ENCODE measurements at places on chromosomes 7 and 10. TPM values are rescaled to one million over a fixed set of nuclear protein-coding genes. Genes with fewer than 3 reads are reported as not detected.

Gene SERPINE1
- 7.6 TPM for polyA plus RNA-seq

Gene NODAL
- 5.2 TPM for polyA plus RNA-seq

Gene LIPK
- polyA plus RNA-seq, result not detected

Gene PSD
- 17.7 TPM for polyA plus RNA-seq

Gene PNLIP
- polyA plus RNA-seq, result not detected

Gene CHAT
- 0.75 TPM for polyA plus RNA-seq

Gene GALNT17
- 10.9 TPM for polyA plus RNA-seq

Gene SPDYE2
- 19.5 TPM for polyA plus RNA-seq

Gene C10orf67
- polyA plus RNA-seq, result 11.1 TPM

Gene ZNF804B
- polyA plus RNA-seq, result not detected

Gene GPR26
- 0.15 TPM for polyA plus RNA-seq

Gene VSTM2A
- polyA plus RNA-seq, result 1.6 TPM

GRCh38 chr7:13852281-13852968 lies 137.0 kb downstream of the ETV1 start:
- DNase-seq, result no peak

GRCh38 chr10:71799112-71799511 lies 25.8 kb upstream of the VSIR start:
- no peak for DNase-seq

- DNase-seq, result no peak
Observed at GRCh38 chr7:90603346-90603745, 7.2 kb downstream of the CDK14 start.

GRCh38 chr10:34814223-34814912 lies 728 bp downstream of the PARD3 start:
- peak; percentile 49 for DNase-seq

DNA sequence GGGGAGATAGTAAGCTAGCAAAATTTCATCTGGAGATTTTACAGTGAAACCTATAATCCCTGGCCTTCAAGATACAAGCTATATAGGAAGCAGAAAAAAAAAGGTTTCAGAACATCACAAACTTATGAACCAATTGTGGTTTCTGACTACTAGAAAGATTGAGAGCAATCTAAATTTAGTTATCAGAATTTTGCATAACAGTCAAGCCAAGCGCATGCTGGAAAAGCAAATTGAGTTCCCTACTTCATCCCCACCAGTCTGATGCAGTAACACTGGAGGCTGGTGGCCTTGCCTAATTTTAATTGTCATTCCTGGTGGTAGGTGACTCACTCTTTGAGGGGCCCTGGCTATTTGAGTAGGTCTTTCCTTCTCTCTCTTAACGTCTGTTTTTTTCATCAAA lies 46.3 kb upstream of the ELMO1 start:
- DNase-seq, result no peak

- DNase-seq, result peak; percentile 51
Observed at GRCh38 chr10:51073453-51074237, 642 bp upstream of the PRKG1 start.

DNA sequence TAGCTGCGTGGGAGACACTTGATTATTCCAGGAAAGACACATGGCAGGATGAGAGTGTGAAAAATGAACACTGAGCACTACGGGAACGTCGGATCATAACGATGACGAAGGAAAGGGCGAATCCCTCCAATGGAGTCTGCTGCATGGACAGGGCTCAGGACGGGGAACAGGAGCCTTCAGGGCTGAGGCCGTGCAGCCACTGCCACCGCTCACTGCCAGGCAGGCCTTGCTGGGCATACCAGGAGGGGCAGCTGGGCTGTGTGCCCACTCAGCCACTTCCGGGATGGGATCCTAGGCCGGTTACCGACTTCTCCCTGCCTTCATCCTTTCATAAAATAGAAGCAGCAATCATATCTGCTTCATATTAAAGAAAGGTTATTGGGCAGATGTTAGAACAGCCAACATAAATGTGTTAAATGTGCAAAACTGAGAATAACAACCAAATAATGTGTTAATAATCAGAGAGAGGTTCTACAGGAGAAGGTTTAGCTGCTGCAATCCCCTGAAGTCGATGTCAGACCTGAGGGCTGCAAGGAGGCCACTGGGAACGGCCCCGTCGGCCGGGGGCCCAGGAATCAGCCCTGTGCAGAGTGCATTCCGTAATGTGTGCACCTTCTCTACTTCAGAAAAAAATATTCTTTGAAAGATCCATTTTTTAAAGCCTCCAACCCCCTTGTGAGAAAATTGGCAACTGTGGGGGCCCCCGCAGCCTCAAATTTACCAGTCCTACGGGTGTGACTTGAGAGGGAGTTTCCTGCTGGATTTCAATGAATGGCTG lies 63.6 kb downstream of the ADARB2 start:
- no peak for DNase-seq

- DNase-seq, result no peak
Observed at GRCh38 chr7:127250312-127251035, 2.3 kb downstream of the GRM8 start.

DNA sequence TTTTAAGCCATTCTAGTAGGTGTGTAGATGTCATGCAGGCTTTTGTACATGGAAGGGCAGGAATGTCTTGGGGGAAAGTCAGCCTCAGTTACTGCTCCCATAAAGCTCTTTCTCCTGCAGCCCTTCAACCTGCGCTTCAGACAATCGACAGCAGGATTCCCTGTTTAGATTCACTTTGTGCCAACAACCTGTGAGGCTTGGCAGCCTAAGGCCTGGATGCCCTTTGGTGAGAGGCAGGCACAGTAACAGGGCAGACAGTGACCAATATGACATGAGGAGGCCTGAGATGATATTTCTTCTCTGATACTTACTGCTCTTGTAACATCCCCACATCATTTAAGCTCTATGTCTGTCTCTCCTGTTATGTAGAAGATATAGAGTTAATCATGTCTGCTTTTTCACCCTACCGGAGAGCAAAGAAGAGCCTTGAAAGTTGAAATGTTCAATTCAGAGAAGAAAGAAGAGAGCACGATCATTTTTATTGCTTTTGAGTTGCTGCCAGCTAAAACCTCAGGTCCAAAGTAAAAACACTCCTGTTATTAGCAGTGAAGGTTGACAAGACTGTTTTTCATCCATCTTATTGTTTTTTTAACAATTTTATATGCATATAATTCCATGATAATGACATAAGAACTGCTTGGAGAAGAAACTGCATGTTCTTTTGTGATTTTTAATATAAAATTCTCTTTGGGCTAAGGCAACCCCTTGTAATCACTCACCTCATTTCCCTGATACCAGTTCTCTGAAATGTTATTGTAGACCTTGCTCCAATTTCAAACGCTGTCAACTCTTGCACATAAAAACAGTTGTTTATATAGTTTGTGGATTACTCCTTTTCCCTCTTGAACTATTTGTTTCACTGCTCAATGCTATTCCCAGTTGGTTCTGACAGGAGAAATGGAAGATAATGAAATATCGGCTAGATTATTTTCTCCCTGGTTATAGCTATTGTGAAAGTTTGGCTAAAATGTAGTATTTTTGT lies 140.9 kb downstream of the GALNT17 start:
- no peak for DNase-seq

DNA sequence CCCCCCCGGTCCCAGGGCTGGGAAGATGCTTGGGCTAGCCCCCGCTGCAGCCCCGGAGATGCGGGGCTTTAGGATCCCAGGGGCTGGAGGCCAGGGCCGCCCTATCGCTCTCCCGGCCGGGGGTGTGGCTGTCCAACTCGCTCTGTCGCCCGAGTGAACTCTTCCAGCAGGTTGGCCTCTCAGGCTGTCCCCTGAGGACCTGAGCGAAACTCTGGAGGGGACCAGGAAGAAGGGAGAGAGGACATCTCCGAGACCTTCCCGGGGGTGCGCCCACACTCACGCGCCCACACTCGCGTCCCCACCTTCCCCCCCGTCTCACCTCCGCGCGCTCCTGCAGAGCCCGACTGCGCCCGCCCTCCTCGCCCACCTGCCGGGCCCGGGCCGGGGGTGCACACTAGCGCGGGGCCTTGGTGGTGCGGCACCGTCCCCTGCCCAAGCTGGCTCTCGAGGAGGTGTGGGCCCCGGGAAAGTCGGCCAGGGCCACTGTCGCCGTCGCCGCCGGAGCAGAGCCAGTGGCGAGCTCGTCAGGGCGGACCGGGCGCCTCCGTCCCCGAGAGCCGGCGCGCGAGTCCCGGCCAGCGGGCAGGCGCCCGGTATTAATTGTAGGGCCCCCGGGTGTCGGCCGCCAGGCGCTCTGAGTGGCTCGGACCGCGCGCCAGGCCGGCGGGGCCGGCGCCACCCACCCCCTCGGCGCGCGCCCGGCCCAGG lies 101.7 kb upstream of the SVIL start:
- DNase-seq, result peak; percentile 80

DNA sequence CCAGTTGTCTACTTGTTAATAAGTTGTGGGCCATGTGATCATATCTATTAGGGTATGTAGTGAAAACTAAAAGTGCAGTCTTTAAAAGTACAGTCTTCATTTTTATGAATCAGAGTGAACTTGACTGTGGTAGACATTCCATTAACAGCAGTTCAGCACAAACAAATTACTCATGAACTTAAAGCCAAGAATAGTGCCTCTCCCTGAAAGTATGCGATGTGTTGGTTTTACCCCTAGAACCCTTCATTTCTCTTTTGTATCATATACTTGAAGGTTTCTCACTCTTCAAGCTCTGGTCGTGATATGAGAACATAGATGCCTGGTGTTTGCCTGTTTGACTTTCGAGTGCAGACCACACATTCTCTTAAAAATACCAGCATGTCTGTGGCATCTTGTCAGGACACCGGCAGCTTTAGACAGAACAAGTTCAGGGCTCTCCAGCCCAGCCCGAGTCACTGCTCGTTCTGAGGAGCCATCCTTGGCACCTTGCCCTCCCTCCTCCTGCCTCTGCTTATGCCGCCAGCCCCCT lies 159.3 kb downstream of the LCOR start:
- DNase-seq, result peak; percentile 21

DNA sequence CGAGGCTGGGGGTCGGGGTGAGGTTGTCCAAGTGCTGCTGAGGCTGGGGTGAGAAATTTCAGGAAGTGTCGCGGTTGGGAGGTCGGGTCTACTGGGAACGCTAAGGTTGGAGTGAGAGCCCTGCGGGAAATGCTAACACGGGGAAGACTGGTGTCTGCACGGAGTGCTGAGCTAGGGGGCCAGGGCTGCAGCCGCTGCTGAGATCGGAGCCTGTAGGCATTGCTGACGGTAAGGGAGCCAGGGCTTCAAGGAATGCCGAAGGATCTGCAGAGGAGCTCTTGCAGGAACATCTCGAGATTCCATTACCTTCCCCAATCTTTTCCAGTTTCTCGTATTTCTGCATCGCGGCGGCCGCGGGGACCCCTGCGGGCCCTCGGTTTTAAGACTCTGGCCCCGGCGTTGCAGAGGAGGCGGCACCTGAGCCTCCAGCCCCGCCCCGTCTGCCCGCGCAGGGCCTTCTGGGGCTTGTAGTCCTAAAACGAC lies at the start of gene CDK5:
TSS of gene CDK5 (minus strand) at position 392 of the 483 bp plus-strand sequence. CDS start at position 343, 49 bp downstream.
- no peak for DNase-seq

DNA sequence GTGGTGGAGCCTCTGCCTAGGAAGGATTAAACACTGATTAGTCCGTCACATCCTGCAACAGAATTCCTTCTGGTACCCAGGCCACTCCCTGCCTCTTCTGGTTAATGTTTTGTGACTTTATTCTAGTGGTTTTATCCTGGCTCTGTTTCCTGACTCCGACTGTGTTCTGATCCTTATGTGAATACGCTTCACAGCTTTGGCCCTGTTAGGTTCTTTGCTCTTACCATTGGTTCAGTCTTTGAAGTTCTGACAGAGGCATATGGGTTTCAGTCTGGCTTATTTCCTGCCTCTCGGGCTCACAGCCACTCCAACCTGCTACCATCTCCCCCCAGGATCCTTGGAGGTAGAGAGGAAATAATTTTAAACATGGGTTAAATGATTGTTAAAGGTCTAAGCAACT lies 23.2 kb upstream of the FGL2 start:
- no peak for DNase-seq

GRCh38 chr7:100049441-100050291 lies at the start of gene ZSCAN21:
Gene ZSCAN21, plus strand, starts transcription at chr7:100049774. Its CDS starts 7,233 bp downstream, at chr7:100057007.
- peak; percentile 92 for DNase-seq

GRCh38 chr10:12719365-12719764 lies 282.1 kb downstream of the CCDC3 start:
- no peak for DNase-seq

GRCh38 chr10:90913774-90914420 lies 7.0 kb downstream of the ANKRD1 start:
- no peak for DNase-seq

GRCh38 chr10:10397906-10398305 lies 619.8 kb upstream of the CELF2 start:
- DNase-seq, result no peak

DNA sequence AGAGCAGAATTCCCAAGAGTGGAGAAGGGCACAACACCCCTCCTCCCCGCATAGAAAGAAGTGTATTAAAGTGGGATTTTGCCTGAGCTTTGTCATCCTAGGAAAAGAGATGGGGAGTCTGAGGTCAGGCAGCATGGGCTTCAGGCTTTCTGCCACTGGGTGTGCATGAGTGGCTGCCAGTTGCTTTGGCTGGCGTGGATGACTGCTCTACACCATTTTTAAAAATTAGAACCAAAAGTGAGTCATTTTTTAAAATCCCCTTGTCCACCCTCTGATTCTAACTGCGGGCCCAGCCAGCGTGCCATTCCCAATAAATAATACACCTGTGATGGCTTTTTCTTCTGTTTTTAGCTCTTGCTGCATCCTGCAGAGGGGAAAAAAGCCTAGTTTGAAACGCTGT lies 13.4 kb downstream of the SLC29A3 start:
- DNase-seq, result no peak

DNA sequence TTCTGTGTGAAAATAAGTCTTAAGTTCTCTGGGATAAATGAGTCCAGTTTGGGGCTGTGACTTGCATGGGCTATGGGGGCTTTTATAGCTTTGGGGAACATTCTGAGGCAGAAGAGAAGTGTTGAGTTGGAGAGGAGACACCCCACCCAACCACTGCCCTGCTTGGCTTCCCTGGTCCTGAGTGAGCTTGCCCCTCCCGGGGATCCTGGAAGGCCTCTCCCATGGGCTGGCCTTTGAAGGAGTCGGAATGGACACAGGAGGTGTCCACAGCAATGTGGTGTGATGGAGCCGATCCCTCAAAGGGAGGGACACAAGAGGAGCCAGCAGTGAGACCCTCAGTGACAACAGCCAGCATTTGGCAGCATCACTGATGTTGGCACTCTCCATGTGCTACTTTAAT lies 89.8 kb downstream of the GLRX3 start:
- DNase-seq, result no peak

GRCh38 chr7:5215313-5215712 lies 25.3 kb downstream of the WIPI2 start:
- DNase-seq, result no peak

GRCh38 chr10:98328640-98329039 lies 60.6 kb upstream of the LOXL4 start:
- DNase-seq, result no peak

- no peak for DNase-seq
Observed at GRCh38 chr10:93749218-93749799, 8.4 kb upstream of the LGI1 start.

GRCh38 chr7:133563251-133563650 lies 310.4 kb downstream of the EXOC4 start:
- DNase-seq, result no peak

DNA sequence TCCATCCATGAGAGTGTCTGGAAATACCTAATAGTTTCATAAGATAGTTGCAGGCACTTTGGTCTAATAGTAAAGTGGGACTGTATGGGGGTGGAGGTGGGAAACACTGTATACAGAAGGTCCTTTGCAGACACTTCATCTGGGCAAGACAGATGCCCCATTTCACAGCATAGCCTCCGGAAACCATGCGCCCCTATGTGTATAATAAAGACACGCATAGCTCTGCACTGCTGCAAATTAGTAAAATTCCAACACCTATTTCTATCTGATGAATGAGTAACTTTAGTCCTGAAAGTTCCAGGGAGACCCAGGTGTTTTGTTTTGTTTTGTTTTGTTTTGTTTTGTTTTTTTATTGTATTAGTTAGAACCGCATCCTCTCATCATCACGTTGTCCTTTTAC lies 187.1 kb downstream of the CREB5 start:
- DNase-seq, result no peak

- no peak for DNase-seq
Observed at GRCh38 chr10:50824782-50825181, 60.6 kb downstream of the A1CF start.
